CD8-positive, alpha-beta T cell (primary cell): ENCODE measurements at places on chromosomes 7 and 10.

- DNase-seq, result no peak
Observed at GRCh38 chr7:94441138-94441537, 46.4 kb downstream of the COL1A2 start.

- no peak for DNase-seq
Observed at GRCh38 chr10:117819304-117819703, 227.4 kb downstream of the RAB11FIP2 start.

DNA sequence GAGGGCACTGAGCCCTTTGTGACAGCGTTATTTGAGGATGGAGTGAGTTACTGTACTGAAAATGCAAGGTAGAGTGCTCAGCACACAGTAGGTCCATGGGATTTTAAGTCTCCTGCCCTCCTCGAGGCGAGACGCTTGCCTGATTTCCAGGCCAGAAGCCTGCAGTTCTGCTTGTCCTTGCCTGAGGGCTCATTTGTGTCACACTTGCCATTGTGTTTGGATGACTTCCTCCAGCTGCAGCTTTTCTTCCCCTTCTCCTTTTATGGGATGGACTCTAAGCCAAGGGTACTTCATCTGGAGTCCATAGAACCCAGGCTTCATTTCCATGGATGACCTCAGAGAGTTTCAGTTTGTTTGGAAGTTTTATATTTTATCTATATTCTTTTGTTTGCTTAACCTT lies 304.2 kb upstream of the BMPER start:
- no peak for DNase-seq

- DNase-seq, result no peak
Observed at GRCh38 chr10:97408496-97408992, 7.4 kb upstream of the RRP12 start.

DNA sequence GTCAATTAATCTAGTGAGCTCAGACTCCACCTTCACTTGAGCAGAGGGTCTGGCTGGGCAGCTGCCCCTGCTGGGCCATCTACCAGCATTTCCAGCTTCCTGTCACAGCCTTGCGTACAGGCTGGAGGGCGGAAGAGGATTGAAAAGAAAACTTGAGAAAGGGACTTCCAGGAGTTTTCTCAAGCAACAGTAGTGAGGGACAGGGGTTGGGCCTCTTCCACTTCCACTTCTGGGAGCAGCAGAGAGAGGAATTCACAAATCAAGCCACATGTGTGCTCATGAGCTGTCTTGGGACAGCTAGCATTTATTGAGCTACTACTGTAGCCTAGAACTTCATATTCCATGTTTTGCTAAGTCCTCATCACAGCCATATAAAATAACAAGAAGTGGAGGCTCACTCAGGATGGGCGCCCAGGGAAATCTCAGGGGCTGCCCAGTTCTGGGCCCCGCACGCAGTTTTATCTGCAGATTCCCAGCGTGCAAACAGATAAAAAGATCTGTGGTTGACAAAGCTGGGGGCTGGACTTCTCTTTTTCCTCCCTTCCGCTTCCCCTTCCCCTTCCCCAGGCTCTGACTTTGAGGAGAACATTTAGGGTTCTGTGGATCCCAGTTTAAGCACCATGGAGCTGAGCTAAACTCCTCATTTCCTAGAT lies 135.8 kb downstream of the RGS10 start:
- no peak for DNase-seq
